Caudate nucleus (tissue), 63 donors: ENCODE measurements at places on chromosomes 11 and 22.

DNA sequence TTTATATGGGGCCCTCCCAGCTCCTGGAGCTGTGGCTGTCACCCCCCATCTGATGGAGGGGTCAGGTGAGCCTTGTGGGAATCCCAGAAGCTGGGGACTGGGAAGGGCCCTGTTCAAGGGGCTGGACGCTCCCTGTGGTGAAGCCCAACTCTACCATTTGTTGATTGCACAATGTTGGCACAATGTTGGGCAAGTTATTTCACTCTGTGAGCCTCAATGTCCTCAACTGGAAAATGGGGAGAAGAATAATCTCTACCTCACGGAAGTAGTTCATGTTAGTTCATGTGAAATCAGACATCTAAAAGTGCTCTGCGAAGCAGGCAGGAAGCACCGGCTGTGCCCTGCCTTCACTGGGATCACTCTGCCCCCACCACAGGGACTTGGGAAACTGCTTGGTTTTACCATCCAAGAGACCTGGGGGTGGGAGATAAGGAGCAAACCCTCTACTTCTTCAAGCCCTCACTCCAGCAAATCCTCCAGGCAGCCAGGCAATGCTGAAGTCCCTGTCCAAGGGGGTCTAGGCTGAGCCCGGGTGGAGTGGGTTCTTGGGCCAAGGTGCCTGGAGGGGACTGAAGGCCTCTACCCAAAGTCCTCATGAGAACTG is 715 bp upstream of the PRR5 start:
- no peak for DNase-seq

GRCh38 chr22:42670921-42671709 is 21.9 kb upstream of the CYB5R3 start:
- DNase-seq = no peak

GRCh38 chr11:44808053-44808753 is 81.4 kb downstream of the TSPAN18 start:
- peak; percentile 23 for DNase-seq

DNA sequence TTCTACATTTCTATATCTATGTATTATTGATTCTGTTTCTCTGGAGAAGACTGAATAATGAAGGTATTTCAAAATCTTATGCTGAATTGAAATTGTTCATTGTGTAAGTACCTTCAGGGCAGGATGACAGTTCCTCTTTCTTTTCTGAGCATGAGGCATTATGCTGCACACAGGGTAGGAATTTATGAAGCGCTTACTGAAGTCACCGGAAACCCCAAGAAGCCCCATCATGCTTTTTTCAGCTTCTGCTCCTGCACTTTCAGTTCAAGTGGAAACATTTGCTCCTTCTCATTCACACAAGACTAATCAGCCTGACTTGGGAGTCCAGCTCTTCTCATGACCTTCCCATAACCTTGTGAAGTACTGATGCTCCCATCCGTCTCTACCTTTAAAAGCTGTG is 314.7 kb upstream of the SORL1-AS1 start:
- DNase-seq = no peak

DNA sequence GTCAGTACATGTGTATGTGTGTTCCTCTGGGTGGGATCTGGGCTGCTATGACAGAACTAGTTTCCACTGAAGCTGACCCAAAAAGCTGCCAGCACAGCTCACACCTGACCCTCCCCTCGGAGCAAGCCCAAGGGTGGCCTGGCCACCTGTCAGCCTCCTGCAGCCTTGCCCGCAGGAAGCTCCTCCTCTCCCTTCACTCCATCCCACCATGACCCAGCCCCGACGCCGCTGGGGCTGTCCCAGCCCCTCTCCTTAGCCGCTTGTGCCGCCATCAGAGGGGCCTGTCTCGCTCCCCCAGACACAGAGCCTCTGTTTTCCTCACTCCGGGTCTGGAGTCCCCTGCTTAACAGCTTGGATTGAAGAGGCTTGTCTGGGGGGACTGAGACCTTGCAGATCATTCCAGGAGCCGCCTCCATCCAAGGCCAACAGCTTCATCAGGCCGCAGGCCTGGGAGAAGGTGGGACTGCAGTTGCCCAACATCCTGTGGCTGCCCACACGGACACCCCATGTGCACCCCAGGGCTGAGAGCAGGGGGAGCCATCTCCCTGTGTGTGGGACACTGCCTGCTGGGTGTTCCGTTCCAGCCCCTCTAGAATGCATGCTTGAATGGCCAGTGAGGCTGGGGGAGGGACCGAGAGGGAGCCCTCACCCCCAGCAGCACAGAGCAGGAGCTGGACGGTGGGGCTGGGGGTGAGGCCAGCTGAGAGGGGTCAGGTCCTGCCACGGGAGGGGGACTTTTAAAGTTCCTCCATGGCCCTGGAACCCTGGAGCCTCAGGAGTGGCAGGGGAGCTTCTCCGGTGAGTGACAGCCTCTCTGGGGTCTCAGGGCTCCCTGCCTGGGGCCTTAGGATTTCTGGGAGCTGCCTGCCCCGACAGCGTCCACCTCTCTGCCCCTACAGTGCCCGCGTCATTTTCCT is 696 bp downstream of the MRGPRF start:
- DNase-seq = no peak

GRCh38 chr11:133579165-133580031 is 47.1 kb upstream of the OPCML start:
- no peak for DNase-seq

GRCh38 chr22:44307509-44308169 is 5.1 kb downstream of the SHISAL1 start:
- DNase-seq = no peak

- no peak for DNase-seq
Measured at GRCh38 chr11:113481672-113482071, 6.5 kb upstream of the DRD2 start.
